ENCODE measurements at places on chromosomes 3 and 15.

DNA sequence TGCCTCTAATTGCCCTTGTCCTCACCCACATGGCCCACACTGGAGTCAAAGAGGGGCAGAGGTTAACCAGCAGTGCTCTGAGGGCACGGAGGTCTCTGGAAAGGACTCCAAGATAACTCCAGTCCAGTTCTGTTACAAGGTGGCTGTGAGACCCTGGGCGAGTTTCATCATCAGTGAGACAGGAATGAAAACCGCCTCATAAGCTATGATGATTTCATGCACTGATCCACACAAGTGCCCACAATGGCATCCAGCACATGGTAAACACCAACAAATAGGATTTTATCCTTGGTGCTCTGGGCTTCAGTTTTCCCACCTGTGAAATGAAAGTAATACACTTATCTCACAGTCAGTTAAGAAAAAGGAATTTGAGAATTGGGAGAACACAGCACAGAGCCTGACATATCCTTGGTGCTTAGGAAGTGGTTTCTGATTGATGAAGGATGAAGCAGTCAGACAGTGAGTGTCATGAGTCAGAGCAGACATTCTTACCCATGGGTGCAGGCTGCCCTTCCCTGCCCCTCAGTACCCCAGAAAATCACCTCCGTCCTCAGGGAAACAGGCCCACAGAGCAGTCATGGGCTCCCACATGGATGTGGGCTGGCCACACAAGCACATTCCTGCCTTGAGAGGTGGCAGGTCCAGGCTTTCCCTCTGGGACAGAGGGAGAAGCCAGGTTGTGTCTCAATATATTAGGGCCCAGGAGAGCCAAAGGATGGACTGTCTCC lies 48.4 kb downstream of the DAPK2 start:
- no peak for DNase-seq

GRCh38 chr15:38610748-38611147 lies 46.1 kb upstream of the RASGRP1 start:
- no peak for DNase-seq

DNA sequence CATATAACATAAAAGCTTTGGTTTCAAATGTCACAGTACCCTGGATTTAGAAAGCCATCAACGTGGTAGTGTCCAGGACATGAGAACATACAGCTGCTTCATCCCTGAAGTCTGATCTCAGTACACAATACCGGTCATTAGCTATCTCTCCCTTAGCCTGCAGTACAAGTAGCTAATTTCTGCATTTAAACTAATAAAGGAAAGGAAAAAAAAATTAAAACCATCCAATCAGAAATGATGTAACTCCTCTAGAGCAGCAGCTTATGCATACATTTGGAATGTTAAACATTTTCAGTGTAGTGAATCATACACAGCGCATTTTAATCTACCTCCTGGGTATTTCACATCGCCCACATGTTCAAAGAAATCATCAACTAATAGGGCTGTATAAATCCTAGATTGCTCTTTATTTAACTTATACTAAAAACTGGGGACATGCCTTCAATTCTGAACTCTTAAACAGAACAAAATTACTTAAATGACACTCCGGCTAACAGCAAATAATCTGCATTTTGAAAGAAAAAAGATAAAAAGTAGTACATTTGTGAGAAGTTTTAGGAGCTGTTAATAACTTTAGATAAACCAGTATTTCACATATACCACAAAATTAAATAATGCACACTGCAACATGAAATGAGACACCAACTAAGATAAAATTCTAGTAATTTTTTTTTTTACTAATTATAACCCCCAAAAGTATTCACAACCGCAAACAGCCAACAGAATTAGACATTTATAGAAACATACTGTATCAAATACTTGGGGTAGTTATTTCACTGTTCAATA lies 3.7 kb downstream of the IGF2BP2 start:
- DNase-seq = peak; percentile 93

GRCh38 chr3:159643406-159643805 lies 345.2 kb upstream of the IL12A start:
- no peak for DNase-seq

DNA sequence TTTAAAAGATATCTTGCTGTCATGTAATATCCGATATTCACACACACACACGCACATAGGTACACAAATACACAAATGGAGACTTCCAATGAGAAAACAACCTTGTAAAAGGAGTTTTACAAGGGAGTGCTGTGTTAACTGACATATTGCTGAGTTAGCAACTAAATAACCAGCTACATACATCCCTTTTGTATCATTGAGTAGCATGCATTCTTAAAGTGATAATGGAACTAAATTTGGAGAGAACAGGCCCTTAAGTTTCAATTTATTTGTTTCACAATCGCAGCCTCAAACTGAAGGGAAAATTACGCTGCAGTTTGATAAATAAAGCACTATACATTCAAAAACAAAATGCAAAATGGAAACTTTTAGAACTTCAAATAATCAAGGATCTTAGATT lies 1046.0 kb upstream of the NR2F2 start:
- no peak for DNase-seq

DNA sequence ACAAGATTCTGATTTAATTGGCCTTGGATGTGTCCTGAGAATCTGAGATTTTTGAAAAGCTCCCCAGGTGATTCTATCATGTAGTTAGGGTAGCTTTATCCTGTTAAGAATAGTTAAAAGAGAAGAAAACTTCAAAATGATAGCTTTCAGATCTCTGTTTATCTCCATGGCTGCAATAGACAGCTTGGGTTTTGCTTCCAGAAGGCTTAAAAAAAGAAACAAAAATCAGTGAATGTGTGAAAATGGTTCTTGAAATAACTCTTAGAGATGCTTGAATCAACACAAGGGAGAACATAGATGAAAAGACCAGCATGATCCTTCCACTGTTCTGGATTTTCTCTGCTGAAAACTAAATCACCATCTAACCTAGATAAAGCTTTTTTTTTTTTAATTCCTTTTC lies 60.8 kb upstream of the TMC3 start:
- DNase-seq = no peak

DNA sequence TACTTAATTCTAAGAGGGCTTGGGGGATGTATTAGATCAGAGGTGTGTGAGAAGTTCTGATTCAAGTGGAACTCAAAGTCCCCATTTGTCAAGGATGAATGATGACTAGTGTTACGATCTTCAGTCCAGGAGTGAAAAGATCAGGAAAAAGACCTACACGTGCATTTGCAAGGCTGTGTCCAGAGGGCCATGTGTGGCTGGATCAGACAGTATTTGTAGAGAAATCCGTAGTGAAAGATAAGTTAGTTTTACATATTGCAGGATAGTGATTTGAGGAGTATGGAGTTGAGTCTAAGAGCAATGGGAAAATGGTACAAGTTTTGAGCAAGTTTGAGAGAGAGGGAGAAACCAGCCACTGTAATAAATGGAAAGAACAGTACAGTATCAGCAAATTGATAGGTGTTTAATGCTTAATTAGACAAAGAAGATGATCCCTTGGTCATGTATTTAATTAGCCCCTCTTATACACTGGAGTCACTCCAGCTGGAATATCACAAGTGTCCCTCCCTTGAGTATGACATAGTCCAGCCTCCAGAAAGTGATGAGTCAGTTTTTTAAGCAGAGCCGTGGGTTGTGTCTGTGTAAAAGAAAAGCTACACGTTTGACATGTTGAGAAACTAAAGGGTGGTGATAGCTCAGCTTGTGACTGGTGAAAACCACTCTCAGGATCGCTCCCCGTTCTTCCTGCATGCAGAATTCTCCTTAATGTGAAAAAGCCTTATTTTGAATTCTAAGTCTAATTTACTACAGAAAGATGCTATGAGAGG lies 348.8 kb downstream of the ROBO1 start:
- DNase-seq = no peak

DNA sequence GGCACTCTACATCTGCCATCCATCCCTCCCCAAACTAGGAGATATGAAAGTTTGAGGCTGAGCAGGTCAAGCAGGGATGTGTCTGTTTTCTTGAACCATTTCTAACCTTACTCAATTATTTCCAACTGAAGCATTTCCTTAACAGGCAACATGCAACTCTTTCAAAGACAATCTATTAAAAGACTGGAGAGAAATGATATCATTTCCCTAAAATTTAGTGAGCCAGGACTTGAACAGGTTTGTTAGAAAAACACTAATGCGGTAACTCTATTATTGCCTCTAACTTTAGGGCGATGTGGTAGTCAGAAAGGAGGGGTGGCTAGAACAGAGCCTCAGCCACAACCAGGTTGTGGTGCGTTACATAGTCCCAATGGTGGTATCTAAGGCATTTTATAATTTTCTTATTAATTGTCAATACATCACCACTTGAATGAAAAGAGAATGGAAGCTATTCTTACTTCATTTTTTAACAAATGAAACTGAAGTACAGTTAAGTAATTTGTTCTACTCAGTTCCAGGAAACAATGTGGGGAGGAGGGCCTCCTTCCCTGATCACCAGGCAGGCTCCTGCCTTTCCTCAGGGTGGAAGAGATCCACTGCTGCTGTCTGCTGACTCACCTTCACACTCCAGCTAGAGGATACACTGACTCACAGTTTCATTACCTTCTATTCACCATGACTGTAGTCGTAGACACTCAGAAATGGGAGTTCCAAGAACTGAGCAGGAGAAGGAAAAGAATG lies 22.8 kb downstream of the MYO1E start:
- DNase-seq = peak; percentile 82

- no peak for DNase-seq
These were observed 5.7 kb downstream of the SLC38A3 start for GRCh38 chr3:50210510-50211367.

DNA sequence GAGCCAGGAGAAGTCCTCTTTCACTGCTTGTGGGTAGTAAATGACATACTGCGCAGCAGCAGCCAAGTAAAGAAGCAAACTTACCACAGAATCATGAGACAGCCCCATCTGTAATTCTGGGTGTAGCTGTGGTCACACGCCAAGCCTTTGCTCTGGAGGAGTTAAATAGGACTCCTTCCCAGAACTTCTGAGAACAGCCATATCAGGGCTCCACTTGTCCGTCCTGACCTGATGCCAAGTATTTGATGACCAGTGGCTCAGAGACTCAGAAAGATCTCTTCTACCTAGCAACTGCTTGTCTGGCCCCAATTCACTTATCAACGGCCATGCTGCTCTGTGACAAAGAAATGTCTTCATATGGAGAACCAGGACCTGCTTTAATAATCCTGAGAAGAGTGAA lies 20.6 kb upstream of the GOLIM4 start:
- no peak for DNase-seq

GRCh38 chr3:194856296-194856695 lies 170.6 kb downstream of the FAM43A start:
- no peak for DNase-seq

DNA sequence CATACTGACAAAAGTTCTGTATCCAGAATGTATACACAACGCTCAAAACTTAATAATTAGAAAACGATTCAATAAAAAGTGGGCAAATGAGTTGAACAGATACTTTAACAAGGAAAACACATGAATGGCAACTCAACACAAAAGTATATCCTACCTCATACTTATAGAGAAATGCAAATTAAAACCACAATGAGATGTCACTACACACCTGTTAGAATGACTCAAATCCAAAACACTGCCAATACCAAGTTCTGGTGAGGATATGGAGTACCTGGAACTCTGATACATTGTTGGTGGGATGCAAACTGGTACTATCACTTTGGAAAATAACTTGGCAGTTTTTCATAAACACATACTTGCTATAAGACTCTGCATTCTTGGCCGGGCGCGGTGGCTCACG lies 42.1 kb downstream of the PRTG start:
- no peak for DNase-seq

DNA sequence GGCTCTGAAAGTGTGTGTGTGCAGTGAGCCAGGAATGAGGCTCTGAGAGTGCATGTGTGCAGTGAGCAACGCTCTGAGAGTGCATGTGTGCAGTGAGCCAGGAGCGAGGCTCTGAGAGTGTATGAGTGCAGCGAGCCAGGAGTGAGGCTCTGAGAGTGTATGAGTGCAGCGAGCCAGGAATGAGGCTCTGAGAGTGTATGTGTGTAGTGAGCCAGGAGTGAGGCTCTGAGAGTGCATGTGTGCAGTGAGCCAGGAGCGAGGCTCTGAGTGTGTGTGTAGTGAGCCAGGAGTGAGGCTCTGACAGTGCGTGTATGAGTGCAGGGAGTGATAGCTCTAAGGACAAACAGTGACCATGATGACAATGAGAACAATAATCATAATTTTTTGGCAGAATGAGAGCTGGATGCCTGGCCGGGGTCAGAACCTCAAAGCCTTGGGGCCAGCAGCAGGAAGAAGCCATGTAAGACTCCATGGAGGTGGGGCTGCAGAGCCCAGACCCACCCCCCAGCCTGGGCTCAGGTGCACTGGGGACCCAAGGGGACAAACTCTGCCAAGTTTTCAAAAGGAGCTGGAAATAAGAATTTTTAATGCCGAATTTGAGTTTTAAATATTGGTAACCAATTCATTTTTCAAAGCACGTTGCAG lies 85.7 kb upstream of the PRR20G start:
- no peak for DNase-seq

DNA sequence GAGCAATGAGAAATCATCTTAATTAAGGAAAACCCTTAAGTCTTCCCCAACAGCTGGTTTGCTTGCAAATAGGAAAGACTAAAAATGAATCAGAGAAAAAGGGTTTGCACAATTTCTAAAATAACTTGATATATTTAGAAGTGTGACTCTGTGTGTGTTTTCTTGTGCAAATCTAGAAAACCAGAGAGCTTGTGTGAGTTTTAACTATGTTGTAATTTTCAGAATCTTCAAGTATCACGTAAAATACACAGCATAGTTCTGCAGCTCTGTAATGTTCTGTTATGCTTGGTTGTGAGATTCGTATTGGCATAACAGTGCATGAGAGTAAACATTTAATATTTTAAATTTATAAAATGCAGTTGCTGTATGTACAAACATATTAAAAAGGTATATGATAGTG lies 74.7 kb upstream of the GAP43 start:
- no peak for DNase-seq

GRCh38 chr3:72517336-72517735 lies 330.9 kb downstream of the SHQ1 start:
- DNase-seq = no peak
